ENCODE measurements at places on chromosomes 12 and 14. TPM values are rescaled to one million over a fixed set of nuclear protein-coding genes. Genes with fewer than 3 reads are reported as not detected.

Gene RNF31
- total RNA-seq, result 138 TPM

Gene NEUROD4
- not detected for total RNA-seq

Gene HAL
- 0.41 TPM for total RNA-seq

Gene CPM
- total RNA-seq, result 9.9 TPM

Gene ACADS
- 17.6 TPM for total RNA-seq

Gene INSM2
- not detected for total RNA-seq

Gene HPD
- not detected for total RNA-seq

Gene SLC24A4
- total RNA-seq, result not detected

Gene IL31
- total RNA-seq, result not detected

Gene TMEM119
- 0.30 TPM for total RNA-seq

Gene NRIP2
- total RNA-seq, result not detected

Gene MAGOHB
- 54.7 TPM for total RNA-seq

Gene E2F7
- 19.6 TPM for total RNA-seq

Gene PLCZ1
- total RNA-seq, result not detected

Gene TMPRSS12
- total RNA-seq, result not detected

Gene SLC6A12
- not detected for total RNA-seq

Gene MAPK1IP1L
- total RNA-seq, result 114 TPM

Gene REC8
- total RNA-seq, result 68.7 TPM

Gene TEX52
- total RNA-seq, result 0.16 TPM

Gene GSC
- total RNA-seq, result not detected

Gene PIWIL1
- 0.27 TPM for total RNA-seq

Gene TC2N
- 202 TPM for total RNA-seq
